ENCODE measurements at places on chromosomes 5 and 9. TPM values are rescaled to one million over a fixed set of nuclear protein-coding genes. Genes with fewer than 3 reads are reported as not detected.

Gene FOXD4L3
- total RNA-seq, result not detected

Gene LCN15
- not detected for total RNA-seq

Gene TSSK1B
- total RNA-seq, result 0.09 TPM

Gene SPINK4
- not detected for total RNA-seq

Gene ESM1
- 214 TPM for total RNA-seq

Gene EQTN
- total RNA-seq, result not detected

Gene TMEM252
- total RNA-seq, result not detected

Gene SAXO1
- total RNA-seq, result not detected

Gene SLC25A48
- total RNA-seq, result not detected

Gene RNF130
- total RNA-seq, result 34.2 TPM

Gene GABRA6
- not detected for total RNA-seq

Gene FLT4
- 10.6 TPM for total RNA-seq

Gene SOX30
- total RNA-seq, result not detected

Gene CD14
- 0.09 TPM for total RNA-seq

Gene NR5A1
- not detected for total RNA-seq

Gene ARHGEF37
- total RNA-seq, result 9.4 TPM

Gene LEAP2
- total RNA-seq, result 0.19 TPM

Gene SOWAHA
- not detected for total RNA-seq

Gene KCTD16
- total RNA-seq, result 0.27 TPM

Gene SOHLH1
- total RNA-seq, result not detected

Gene NAIP
- total RNA-seq, result 1.4 TPM

Gene STARD4
- 56.4 TPM for total RNA-seq

Gene PCDHGA8
- total RNA-seq, result 1.3 TPM

Gene ALAD
- total RNA-seq, result 21.0 TPM

Gene DDX4
- total RNA-seq, result not detected
